ENCODE measurements at places on chromosomes 13 and 19.

- no peak for DNase-seq
Measured at GRCh38 chr13:55091172-55091571, 2049.5 kb upstream of the PRR20A start.

GRCh38 chr19:47580397-47580796, 7.4 kb upstream of the ZNF541 start:
- DNase-seq: no peak

- no peak for DNase-seq
Measured at GRCh38 chr19:48716562-48717291, 2.8 kb downstream of the MAMSTR start.

GRCh38 chr19:41595258-41595889, 19.4 kb downstream of the CEACAM21 start:
- peak; percentile 62 for DNase-seq

GRCh38 chr19:19260417-19261214, 12.5 kb downstream of the TM6SF2 start:
- no peak for DNase-seq

DNA sequence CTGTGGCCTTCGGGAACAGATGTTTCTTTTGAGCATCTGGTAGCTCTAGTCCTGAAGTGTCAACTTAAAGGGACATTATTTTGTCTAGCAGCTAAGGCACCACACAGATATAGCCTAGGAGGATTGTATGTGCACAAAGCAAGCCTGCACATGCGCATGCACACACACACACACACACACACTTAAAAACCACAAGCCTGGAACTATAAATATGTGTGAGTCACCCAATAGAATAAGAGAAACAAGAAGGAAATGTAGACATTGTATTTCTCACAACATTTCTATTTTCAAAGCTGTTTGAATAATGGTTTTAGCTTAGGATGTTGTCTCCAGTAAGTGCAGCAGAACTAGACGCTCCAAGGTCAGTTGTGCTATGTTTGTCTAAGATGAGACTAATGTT, 516.5 kb downstream of the SUCLA2 start:
- no peak for DNase-seq

GRCh38 chr19:2266183-2266993, 10.2 kb upstream of the JSRP1 start:
- DNase-seq: no peak

- DNase-seq: peak; percentile 44
Measured at GRCh38 chr19:41746593-41747227, 8.6 kb upstream of the CEACAM6 start.

GRCh38 chr13:99911965-99912566, 59.5 kb downstream of the ZIC5 start:
- no peak for DNase-seq

GRCh38 chr13:69872321-69873047, 235.1 kb upstream of the ATXN8OS start:
- no peak for DNase-seq

- no peak for DNase-seq
Measured at GRCh38 chr13:45105895-45106294, 14.4 kb upstream of the GTF2F2 start.

GRCh38 chr13:67147342-67148133, 82.6 kb downstream of the PCDH9 start:
- DNase-seq: no peak

GRCh38 chr19:18282021-18282787, 782 bp upstream of the JUND start:
- no peak for DNase-seq

GRCh38 chr13:79781829-79782540, 301.0 kb downstream of the NDFIP2 start:
- no peak for DNase-seq

DNA sequence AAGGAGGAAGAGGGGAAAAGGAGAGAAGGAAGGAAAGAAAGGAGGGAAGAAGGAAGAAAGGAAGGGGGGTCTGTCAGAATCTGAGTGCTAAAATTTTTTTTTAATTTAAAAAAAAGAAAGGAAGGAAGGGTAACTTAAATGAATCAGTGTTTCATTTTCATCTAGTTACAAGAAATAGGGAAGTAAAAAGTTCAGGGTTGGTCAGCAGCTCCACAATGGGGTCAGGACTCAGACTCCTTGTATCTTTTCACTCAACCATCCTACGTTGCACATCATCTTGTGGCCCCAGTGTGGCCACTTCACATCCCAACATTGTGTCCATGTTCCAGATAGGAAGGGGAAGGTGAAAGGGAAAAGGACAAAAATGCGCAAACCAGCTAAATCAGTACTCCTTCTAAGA, 14.3 kb upstream of the FNDC3A start:
- DNase-seq: no peak

- no peak for DNase-seq
Measured at GRCh38 chr13:43126420-43126819, 103.0 kb downstream of the DNAJC15 start.

GRCh38 chr19:45772130-45772840, 3.2 kb upstream of the SIX5 start:
- no peak for DNase-seq

DNA sequence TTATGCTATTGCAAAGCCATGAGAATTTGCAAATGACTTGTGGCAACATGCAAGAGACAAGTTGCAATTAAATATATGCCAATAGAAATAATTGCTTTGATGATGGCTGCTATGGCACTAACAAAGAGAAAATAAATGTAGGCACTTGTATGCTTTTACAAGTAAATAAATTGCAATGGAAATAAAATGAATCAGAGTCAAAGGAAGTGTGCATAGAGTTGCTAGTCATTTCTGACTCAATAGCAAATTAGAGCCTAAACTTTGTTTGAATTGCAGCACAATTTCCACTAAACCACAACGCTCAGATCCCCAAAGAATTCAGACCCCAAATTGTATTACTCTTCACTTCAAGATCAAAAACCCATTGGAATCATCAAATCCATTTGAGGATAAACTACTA, 792.1 kb upstream of the ARGLU1 start:
- DNase-seq: no peak

DNA sequence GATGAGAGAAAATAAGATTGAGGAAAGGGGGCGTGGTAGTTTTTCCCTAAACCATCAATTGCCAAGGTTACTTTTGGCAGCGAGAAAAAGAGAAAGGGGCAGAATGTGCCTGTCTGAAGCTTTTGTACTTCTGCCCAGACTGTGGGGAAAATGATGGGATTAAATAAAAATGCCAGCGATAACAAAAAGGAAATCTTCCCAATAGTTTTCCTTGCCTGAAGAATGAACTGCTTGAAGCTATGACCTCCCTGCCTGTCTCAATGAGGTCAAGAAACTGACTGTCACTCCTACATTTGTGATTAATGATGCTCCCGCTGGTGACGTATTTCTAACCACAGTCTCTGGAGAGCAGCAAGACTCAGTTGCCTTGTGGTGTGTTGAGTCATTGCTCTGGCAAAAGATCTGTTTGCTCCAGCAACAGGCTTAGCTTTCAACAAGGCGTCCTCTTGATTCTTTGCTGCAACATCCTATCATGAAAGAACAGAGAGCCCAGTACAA, 1051.5 kb downstream of the DIAPH3 start:
- no peak for DNase-seq

- DNase-seq: no peak
Measured at GRCh38 chr19:944663-945241, 18.9 kb downstream of the ARID3A start.

GRCh38 chr19:5269279-5269678, 71.3 kb downstream of the PTPRS start:
- DNase-seq: no peak

DNA sequence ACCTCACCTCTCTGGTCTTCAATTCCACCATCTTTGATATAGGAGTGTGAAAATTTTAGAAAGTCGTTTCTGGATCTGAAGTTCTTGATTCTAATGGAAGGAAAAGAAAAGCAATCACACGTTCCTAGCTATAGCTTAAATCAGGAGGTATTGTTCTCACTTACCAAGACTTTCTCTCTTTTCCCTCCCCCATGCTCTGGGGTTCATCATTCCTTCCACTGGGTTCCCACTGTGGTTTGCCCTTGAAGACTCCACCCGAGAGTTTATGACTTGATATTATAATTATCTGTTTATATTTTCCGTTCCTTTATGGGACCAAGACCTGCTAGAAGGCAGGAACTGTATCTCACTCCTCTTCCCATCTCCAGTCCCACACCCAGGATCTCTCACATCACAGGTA, 76.6 kb downstream of the AKAP11 start:
- DNase-seq: no peak

GRCh38 chr13:29935309-29935981, 85.0 kb upstream of the UBL3 start:
- DNase-seq: peak; percentile 50

DNA sequence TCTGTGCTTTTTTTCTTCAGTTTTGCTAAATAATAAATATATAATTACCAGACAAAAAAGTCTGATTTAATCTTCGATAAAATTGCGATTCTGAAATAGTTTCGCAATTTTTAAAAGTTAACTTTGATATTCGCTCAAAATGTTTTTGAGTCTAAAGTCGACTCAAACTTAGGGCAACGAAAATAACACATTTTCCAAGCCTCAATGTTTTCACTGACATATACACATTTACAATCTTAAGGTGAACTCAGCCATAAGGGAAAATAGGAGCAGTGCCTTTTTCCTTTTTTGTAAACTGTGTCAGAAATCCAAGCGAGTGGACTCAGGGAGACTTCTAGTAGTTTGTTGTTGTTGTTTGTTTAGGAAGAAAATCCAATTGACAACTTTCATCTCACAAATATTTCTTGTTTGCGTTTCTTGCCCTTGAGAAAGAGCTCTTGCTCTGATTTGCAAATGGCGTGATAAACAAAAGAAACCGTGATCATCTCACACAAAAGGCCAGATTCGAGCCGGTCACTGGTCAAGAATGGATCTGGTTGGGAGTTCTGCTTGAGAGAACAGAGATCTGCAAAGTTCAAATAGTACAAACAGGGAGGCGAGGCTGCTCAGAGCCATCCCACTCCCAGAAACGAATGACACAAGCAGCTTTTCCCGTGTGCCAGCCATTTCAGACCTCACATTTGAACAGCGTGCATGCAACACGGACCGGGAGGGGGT, 2.1 kb downstream of the SOX21 start:
- no peak for DNase-seq

- peak; percentile 50 for DNase-seq
Measured at GRCh38 chr19:13195678-13196077, 45.5 kb downstream of the IER2 start.

GRCh38 chr13:73240193-73240592, 181.4 kb downstream of the KLF5 start:
- DNase-seq: no peak

DNA sequence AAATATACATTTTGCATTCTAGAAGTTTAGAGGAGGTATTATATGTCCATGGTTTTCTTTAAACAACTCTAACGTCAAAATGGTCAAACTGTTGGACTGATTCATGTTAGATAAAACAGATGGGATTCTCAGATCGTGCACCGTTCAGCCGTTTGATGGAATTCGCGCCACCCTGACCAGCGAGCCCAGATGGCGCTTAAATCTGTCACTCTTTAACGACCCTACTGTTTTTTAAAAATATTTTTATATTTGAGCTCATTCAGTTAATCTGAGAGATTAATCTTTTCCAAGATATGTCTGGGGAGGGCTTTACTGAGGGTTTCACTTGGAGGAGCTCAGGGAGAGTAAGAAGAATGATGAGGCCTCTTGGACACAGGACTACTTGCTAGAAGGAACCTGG, 164.4 kb downstream of the TM9SF2 start:
- no peak for DNase-seq

DNA sequence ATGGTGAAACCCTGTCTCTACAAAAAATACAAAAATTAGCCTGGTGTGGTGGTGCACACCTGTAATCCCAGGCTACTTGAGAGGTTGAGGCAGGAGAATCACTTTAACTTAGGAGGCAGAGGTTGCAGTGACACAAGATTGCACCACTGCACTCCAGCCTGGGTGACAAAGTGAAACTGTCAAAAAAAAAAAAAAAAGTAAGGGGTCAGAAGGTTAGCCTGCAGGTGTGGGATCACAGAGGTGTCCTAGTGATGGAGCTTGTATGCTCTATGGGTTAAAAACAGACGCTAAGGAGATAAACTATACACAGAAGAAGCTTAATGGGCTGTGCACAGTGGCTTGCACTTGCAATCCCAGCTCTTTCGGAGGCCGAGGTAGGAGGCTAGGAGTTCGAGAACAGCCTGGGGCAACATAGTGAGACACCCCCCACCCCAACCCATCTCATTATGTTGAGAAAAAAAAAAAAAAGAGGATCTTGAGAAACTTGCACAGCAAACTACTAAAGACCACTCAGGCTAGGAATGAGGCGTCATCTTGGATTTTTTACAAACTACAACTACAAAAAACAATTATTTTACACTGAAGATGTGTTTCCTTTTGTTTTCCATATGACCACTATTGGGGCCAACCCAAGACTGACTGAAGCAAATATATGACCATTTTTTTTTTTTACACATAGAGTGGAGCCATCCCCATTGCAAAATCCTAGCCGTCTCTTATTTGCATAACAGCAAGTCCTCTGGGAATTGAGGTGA, 7.9 kb downstream of the FOSB start:
- DNase-seq: no peak

DNA sequence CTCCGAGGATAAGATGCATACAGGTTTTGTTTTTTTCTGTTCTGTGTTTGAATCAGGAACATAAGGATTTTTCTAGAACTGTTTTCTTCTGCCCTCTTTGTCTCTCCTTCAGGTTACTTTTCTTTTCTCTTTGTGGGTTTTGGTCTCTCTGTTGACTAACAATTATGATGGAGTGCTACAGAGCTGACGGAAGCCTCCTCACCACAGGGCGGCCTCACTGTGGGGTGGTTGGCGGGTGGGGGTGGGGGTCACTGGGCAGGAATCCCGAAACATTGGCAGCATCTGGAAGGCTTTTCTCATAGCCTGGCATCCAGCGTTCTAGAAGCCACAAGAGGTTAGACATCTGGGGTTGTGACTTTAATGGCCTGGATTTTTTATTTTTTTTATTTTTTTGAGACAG, 12.0 kb upstream of the MATK start:
- DNase-seq: no peak

GRCh38 chr19:31385744-31386143, 36.5 kb upstream of the TSHZ3 start:
- DNase-seq: no peak

DNA sequence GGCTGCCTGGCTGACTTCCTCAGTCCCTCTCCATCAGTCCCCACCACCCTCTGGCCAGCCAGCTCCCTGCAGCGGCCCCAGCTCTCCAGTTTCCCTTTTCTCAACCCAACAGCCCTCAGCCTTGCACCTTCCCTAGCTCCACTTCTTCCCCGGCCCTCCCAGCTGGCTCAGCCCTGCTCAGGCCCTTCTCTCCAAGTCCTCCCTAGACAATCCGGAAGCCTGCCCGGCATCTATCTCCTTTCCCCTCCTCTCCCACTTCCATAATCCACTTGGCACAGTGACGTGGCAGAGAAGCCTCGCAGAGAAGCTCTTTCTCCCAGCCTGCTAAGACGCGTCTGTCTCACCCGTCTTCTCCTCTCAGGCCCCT, 1.1 kb downstream of the UBXN6 start:
- DNase-seq: no peak

DNA sequence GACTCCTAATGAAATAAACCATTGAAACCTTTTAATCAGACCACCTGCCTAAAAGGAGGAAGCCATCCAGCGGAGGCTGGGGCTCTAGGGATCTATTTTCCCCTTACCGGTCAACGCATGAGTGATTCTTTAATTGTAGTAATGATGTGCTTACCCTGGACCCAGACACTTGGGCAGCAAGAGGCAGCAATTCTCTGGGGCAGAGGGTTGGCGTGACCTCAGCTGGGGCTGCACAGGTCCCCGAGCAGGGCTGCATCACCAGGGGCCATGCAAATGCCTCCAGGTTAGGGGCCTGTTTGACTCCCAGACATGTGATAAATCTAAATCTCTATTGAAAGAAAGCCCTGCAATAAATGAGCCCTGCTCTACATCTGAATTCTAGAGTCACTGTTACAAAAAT, 194.2 kb upstream of the TSHZ3 start:
- no peak for DNase-seq

Data from stimulated activated CD4-positive, alpha-beta T cell treated with anti-CD3 and anti-CD28 coated beads, Interleukin-2, amount 100 ng/mL, for 48 hours (primary cell).